ENCODE measurements at places on chromosomes 16 and 17.

DNA sequence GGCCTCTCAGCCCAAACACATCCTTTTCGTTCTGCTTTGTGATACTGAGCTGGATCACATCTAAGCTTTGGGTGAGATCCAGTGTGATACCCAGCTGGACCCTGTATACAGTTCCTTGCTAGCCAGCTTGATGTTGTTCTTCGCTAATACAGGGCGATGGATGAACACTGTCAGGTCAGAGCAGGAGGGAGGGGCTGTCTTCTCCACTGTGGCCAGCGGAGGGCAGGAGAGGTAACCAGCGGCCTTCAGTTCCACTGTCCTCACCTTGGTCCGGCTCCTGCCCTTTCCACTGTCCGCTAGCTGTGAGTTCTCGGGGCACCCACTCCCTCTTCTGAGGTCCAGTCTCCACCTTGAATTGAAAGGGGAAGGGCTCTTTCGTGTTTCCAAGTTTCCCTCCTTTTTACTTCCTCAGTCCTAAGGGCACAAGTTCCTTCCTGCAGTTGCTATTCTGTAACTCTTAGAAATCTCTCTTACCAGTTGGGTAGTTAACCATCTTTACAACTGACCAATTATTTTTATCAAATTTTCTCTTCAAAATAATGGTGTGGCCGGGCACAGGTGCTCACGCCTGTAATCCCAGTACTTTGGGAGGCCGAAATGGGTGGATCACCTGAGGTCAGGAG lies 3.0 kb upstream of the ZNF213 start:
- peak; percentile 16 for DNase-seq

DNA sequence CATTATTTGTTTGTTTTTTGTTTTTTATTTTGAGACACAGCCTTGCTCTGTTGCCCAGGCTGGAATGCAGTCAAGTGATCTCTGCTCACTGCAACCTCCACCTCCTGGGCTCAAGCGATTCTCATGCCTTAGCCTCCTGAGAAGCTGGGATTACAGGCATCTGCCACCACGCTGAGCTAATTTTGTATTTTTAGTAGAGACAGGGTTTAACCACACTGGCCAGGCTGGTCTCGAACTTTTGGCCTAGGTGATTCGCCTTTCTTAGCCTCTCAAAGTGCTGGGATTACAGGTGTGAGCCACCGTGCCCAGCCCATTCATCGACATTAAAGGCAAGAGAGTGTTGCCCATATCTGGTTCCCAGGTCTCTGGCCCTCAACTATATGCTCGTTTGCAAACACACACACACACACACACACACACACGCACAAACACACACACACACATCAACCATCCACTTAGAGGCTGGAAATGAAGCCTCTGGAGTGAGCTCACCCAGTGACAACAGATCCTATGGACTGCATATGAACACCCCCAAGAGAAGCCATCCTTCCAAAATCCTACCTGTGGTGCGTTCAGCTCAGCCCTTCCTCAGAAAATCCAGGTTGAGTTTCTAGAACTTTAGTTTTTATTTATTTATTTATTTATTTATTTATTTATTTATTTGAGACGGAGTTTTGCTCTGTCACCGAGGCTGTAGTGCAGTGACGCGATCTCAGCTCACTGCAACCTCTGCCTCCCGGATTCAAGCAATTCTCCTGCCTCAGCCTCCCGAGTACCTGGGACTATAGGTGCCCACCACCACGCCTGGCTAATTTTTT lies 12.3 kb upstream of the SEPHS2 start:
- DNase-seq, result no peak

DNA sequence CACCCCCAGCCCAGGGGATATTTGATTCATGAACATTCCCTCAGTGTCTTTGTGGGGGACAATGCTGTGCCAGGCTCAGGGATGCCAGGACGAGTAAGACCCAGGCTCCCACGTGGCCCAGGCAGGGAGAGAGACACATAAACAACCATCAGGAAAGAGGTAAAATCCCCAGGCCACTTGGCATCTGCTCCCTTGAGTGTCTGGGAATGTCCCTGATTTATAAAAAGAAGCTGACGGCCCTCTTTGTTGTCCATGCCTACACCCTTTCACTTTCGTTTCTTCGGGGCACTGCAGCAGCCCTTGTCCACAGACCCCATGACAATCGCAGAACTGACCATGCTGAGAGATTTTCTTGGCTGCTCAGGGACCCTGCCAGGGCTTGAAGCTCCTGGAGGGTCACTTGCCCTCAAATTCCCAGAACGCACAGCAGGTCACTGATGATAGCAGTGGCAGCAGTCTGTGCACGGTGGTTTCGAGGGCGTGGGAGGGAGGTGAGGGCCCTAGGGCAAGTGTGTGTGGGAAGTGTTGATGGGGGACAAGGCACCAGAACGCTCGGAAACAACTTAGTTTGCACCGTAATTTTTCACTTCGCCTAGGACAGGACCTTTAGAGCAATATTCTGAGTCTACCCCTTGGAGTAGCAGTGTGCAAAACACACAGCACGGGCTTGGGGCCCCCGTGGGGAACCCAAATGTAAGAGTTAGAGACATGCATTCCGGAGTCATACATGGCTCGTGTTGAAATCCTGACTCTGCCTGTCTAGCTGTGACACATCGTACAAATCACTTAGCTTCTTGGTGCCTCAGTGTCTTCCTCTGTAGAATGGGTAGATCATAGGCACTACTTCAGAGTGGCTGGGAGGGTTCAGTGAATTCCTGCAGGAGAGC lies 4.7 kb downstream of the NOD2 start:
- DNase-seq, result peak; percentile 54

- DNase-seq, result no peak
Measured at GRCh38 chr17:82320956-82321927, 3.8 kb upstream of the CD7 start.

GRCh38 chr17:19304209-19304608 lies 58.3 kb downstream of the B9D1 start:
- DNase-seq, result no peak

- DNase-seq, result peak; percentile 86
Measured at GRCh38 chr17:40909755-40910154, 24.7 kb upstream of the KRT20 start.

DNA sequence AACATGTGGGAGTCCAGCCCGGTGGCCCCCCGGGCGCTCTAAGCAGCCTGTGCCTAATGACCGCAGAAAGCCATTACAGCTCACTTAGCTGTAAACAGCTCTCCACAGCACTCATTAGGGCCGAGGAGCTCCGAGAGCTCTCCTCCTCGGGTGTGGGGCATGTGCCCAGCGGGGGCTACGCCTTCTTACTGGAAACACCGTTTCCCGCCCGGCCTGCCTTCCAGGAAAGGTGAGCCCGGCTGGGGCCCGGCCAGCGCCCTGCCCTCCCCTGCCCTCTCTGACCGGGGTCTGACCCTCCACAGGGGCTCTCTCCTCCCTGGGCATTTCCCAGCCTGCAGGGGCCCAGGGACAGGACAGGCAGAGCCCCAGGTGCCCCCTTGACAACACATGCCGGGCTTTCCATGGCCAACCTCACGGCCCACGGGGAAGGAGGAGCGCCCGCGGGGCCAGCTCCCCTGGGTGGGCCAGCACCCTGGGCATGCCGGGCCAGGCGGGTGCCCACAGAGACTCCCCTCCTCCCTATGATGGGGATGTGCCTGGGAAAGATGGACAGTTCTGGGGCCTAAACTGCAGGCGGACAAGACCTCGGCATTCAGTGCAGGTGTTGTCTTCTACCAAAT lies 72.6 kb downstream of the SDK2 start:
- DNase-seq, result no peak

GRCh38 chr17:17900615-17901520 lies 64.1 kb upstream of the SREBF1 start:
- no peak for DNase-seq

DNA sequence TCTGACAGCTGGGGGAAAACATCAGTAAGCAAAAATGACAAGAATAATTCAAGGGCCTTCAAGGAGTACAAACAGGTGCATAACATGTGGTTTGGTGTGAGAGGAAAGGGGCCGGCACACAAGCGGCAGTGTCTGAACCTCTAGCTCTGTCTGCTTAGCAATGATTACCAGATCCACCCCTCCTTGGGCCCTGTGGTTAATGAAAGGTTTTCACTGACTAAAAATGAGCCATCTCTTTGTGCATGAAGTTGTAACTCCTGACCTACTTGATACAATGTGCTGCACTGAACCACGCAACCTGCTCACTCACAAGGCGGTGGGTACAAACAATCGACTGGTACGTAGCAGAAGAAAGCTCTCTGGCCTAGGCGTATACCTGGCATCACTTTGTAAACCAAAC lies 15.1 kb downstream of the FAM117A start:
- DNase-seq, result peak; percentile 19

Measured in kidney glomerular epithelial cell (primary cell).